Skeletal muscle cell (primary cell): ENCODE measurements at places on chromosomes 5 and 9.
A peak's percentile ranks its signal among the peaks of the same experiment; 100 is the strongest.

DNA sequence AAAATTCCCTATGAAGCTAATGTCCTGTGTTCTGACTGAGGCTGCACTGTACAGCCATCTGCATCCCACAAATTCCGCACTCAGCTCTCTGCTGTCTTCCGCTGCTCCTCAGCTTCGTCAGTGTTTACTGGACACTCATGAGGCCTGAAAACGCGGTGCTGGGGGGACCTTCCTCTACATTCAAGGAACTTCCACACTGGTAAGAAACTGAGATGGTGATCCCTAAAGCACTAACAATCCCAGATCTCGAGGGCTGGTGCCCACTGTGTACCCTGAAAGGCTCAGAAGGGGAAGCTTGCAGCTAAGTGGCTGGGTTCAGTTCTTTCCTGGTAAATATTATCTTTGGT lies 117.9 kb downstream of the NRG2 start:
- no peak for DNase-seq

GRCh38 chr9:5553211-5553610 lies 42.9 kb downstream of the PDCD1LG2 start:
- peak; percentile 81 for DNase-seq

GRCh38 chr5:139701056-139701741 lies 53.0 kb downstream of the CXXC5 start:
- no peak for DNase-seq

DNA sequence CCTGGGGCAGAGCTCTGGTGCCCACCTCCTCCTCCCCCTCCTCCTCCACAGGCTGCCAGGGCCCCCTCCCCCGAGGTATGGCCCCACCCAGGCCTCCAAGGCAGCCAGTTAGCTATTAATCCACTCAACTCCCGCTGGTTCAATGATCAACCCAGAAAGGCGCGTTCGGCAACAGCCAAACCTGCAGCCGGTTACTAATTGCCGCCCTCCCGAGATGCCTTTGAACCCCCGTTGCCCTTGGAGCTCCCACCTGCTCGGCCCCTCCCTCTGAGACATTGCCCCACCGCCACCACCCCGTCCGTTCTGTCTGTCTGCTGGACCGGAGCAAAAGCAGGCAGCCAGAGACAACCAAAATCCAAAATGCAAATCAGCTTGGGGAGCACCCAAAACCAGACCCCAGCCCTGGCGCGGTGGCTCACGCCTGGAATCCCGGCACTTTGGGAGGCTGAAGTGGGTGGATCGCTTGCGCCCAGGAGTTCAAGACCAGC lies 25.8 kb downstream of the NOTCH1 start:
- DNase-seq: no peak

DNA sequence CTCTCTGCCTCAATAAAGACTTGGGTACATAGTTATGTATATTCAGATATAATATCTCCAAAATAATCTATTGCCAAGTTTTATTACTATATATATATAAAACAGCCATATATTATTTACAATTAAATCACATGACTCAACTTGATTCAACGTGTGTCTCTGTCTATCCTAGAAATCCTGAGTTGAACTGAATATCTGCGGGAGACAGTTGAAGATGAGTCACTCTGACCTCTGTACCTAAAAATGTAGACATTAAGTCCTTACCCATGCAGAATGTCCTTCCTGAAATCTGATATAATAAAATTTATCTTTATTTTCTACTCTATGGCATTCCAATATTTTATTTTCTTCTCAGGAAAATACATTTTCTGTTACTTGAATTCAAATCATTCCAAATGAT lies 218.2 kb upstream of the PRDM9 start:
- peak; percentile 3 for DNase-seq
